NCI-H1930 (cell line): ENCODE measurements at places on chromosomes 5 and 9.

- DNase-seq = no peak
Measured at GRCh38 chr9:112507001-112507680, 20.5 kb downstream of the KIAA1958 start.

- no peak for DNase-seq
Measured at GRCh38 chr9:7150153-7150890, 392.5 kb downstream of the KDM4C start.

- no peak for DNase-seq
Measured at GRCh38 chr9:76697554-76697953, 66.7 kb upstream of the PCA3 start.

DNA sequence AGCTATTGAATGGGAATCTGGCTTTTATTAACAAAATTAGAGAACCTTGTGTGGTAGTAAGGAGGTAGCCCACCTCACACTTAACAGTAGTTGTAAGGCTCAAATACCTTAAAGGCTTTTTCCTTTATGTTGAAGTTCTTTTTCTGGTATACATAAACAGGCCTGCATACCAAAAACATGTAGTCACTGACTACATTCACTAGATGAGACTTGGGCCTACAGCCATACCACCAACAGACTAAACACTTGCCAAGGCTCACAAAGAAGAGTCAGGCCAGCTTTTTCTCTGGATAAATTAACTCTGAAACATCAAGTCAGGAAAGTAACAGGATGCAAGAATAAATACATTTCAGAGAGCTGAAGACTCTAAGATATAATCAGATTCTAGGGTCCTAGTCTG, 78.6 kb upstream of the MPDZ start:
- DNase-seq = no peak

- DNase-seq = no peak
Measured at GRCh38 chr5:135119481-135119880, 85.5 kb upstream of the PITX1 start.

DNA sequence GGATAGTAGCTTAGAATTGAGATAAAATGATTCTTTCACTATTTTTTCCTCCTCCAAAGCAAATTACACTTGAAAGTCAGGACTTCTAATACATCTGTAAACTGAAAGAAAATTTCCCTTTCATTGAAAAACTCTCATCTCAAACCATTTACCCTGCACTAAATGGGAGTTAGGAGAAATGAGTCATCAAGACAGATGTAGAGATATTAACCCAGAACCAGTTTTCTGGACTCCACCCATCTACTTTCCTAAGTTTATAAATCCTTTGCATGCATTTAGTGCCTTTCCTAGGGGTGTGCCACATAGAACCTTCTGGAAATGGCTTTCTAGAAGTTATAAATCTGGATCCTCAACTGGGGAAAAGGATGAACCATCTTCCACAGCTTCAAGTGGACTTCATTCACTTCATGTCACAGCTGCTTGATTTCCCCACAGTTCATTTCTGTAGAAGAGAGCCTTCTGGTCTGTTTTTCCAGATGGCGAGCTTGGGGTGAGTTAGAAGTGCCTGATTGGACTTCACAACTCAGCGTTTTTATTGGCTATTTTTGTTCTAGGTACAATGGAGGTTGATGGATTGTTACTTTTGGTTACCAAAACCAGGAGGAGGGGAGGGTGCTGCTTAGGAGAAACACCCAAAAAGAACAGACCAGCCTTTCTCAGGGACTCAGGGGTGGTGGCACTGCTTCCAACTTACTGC, 72.5 kb upstream of the GPR151 start:
- DNase-seq = no peak

GRCh38 chr9:137453643-137454081, 5.5 kb downstream of the NSMF start:
- DNase-seq = peak; percentile 21
